Tracheal epithelial cell (primary cell): ENCODE measurements at places on chromosomes 1 and 21. TPM values are rescaled to one million over a fixed set of nuclear protein-coding genes. Genes with fewer than 3 reads are reported as not detected.

Gene FBLIM1
- total RNA-seq, result 74.6 and 288 TPM in 2 replicates

Gene AQP10
- under 0.01 TPM in 1 of 2 replicates, not detected in the other for total RNA-seq

Gene CD1E
- not detected in 2 replicates for total RNA-seq

Gene H6PD
- total RNA-seq, result 8.3 and 12.0 TPM in 2 replicates

Gene FAM43B
- not detected in 2 replicates for total RNA-seq

Gene SLC44A3
- 7.0 and 9.2 TPM in 2 replicates for total RNA-seq

Gene C1QC
- not detected in 2 replicates for total RNA-seq

Gene CHI3L2
- 0.96 TPM in 1 of 2 replicates, not detected in the other for total RNA-seq

Gene NOC2L
- 103 and 146 TPM in 2 replicates for total RNA-seq

Gene PLPP3
- 2.3 and 4.8 TPM in 2 replicates for total RNA-seq

Gene KRTAP11-1
- not detected in 2 replicates for total RNA-seq

Gene ASCL5
- total RNA-seq, result 0.21 TPM in 1 of 2 replicates, not detected in the other

Gene SPATA45
- total RNA-seq, result not detected in 2 replicates

Gene CDC42BPA
- 22.9 and 23.0 TPM in 2 replicates for total RNA-seq

Gene LRRC3
- total RNA-seq, result 0.43 and 0.72 TPM in 2 replicates

Gene GPR137B
- 10.4 and 14.5 TPM in 2 replicates for total RNA-seq

Gene ETV3L
- not detected in 2 replicates for total RNA-seq

Gene CLCA4
- total RNA-seq, result 0.96 and 6.8 TPM in 2 replicates

Gene UTS2
- total RNA-seq, result not detected in 2 replicates

Gene SRP9
- total RNA-seq, result 171 and 210 TPM in 2 replicates

Gene FAM110D
- under 0.01 TPM in 1 of 2 replicates, not detected in the other for total RNA-seq

Gene ARHGEF19
- total RNA-seq, result 2.1 and 5.1 TPM in 2 replicates

Gene NHLH1
- not detected in 2 replicates for total RNA-seq

Gene CRABP2
- 30.1 and 132 TPM in 2 replicates for total RNA-seq

Gene CACHD1
- 1.9 and 2.2 TPM in 2 replicates for total RNA-seq

Gene ANGPTL3
- total RNA-seq, result not detected in 2 replicates

Gene DMBX1
- total RNA-seq, result not detected in 2 replicates

Gene S100A11
- total RNA-seq, result 79.3 and 93.7 TPM in 2 replicates

Gene CELSR2
- total RNA-seq, result 28.4 and 29.6 TPM in 2 replicates

Gene TTC39A
- 8.1 and 15.2 TPM in 2 replicates for total RNA-seq

Gene YIPF1
- total RNA-seq, result 16.4 and 27.7 TPM in 2 replicates

Gene S100A8
- total RNA-seq, result 19.4 and 185 TPM in 2 replicates

Gene PLA2G4A
- total RNA-seq, result 7.5 and 9.2 TPM in 2 replicates

Gene SPRR1B
- 14.7 and 15.3 TPM in 2 replicates for total RNA-seq

Gene SLC16A4
- 36.9 and 48.2 TPM in 2 replicates for total RNA-seq

Gene RIPPLY3
- 0.24 TPM in 1 of 2 replicates, not detected in the other for total RNA-seq

Gene ADAMTS1
- total RNA-seq, result 50.9 and 68.2 TPM in 2 replicates

Gene GCSAML
- total RNA-seq, result not detected in 2 replicates

Gene KNCN
- not detected in 2 replicates for total RNA-seq

Gene GJA9
- 0.21 and 0.24 TPM in 2 replicates for total RNA-seq

Gene AKNAD1
- not detected in 2 replicates for total RNA-seq

Gene CNR2
- not detected in 2 replicates for total RNA-seq

Gene ALG6
- total RNA-seq, result 9.2 TPM in 2 replicates

Gene INKA2
- 0.72 and 1.7 TPM in 2 replicates for total RNA-seq
